ENCODE measurements at places on chromosomes 3 and 15.

- no peak for DNase-seq
Observed at GRCh38 chr15:69579950-69580618, 127.5 kb downstream of the RPLP1 start.

DNA sequence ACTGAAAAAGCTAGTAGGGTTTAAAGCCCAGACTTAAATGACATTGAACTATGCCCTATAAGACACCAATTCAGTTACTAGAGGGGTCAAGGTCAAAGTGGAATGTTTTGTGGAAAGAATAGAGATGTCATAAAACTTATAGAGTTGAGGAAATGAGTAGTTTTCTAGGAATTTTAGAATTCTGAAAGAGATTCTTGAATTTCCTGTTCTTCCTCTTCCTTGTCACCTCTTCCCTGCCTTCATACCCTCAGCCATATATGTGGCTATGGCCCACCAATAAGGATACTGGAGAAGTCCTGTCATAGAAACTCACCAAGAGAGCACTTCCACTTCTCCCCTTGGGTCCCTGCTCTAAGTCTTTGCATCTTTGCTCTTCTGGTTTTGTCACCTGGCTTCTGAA, 104.9 kb upstream of the TGFBR2 start:
- DNase-seq: no peak

DNA sequence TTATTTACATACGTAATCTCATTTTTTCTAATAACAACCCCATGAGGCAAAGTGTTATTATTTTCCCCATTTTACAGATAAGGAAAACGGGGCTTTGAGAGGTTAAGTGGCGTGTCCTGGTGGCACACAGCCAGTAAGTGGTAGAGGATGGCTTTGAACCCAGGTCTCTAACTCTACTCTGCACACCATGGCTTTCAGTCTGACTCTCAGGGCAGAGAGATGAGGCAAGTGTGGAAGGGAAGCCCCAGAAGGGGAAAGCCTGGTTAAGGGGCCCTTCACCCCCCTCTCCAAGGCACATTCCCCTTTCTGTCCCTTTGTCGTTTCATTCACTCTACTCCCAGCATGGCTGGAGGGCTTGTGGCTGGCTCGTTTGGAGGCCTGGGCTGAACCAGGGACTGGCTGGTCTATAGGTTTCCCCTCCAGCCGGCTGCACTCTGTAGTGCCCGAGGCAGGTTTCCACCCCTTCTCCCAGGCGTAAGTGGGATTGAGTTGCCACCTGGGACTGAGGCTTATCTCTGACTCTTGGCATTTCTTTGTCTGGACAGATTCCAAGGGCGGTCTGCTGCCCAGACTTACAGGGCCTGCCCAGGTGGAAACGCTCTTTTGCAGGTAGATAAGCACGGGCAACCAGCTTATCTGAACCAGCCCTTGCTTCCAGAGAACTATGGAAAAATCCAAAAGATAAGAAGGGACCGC, 12.1 kb downstream of the SEMA4B start:
- DNase-seq: no peak

DNA sequence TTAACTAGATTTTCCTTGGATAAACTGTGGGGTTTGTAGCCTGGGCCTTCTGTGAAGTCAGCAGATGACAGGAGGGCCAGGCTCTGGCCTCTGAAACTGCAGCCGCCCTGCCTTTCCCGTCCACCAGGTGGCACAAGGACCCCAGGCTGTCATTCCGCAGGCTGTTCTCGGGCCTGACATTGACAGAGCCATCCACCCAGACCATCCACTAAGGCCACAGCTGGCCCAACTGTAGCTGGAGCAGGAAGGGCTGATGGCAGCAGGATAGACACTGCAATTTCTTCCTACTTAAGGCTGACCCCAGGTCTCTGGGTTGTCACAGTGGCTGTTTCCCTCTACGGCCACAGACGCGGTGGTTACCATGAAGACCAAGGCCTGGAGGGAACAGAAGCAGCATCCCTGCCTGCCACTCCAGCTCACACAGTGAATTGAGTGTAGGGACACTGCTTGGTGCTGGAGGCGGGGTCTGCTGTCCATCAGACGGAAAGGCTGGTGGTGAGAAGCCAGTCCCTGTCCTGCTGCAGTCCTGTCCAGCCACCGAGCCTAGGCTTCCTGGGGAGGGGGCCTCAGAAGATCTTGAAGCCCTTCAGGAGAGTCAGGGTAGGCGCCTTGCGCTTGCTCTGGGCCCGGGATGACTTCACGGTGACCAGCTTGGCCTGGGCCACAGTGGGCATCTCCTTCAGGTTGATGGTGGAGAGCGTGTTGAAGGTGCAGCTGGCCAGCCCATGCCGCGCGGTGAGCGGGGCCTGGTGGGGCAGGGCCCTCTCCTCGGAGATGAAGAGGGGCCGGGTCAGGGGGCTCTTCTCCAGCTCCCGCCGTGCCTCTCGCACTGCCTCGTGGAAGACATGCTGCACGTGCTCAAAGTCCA, 9.4 kb downstream of the SLC51B start:
- DNase-seq: peak; percentile 59

DNA sequence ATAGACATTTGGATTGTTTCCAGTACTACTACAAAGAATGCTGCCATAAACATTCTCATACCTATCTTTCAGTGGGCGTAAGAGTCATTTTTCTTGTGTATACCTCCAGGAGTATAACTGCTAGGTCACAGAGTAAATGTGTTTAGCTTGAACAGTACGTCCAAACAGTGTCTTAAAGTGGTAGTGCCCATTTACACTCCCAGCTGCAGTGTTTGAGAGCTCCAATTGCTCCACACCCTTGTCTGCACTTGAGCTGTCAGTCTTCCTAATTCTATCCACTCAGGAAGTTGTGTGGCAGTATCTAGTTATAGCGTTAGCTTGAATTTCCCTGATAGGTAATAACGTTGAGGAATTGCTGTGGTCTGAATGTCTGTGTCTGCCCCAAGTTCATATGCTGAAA, 404.7 kb upstream of the PPP2R3A start:
- DNase-seq: no peak

DNA sequence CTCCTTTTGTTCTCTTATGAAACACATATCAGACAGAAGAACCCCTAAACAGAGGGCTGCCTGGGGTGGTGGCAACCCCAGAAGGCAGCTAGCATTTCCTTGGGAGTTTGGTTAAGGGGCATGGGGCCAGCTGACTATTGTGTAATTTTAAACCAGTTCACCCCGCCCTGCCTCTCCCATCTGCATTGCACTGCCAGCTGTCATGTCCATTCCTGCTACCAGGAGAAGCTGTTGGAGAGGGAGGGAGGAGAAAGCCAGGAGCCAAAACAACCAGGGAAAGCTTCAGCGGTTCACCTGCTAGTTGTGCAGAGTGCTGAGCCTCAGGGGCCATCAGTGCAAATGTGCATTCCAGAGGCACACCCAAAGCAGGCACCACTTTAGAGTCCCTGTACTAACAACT, 47.6 kb upstream of the ATP1B3 start:
- no peak for DNase-seq

Data from memory B cell (primary cell).